ENCODE measurements at places on chromosomes 2 and 18.

- DNase-seq, result no peak
These were observed 2.1 kb downstream of the TMEM247 start for GRCh38 chr2:46481198-46482193.

DNA sequence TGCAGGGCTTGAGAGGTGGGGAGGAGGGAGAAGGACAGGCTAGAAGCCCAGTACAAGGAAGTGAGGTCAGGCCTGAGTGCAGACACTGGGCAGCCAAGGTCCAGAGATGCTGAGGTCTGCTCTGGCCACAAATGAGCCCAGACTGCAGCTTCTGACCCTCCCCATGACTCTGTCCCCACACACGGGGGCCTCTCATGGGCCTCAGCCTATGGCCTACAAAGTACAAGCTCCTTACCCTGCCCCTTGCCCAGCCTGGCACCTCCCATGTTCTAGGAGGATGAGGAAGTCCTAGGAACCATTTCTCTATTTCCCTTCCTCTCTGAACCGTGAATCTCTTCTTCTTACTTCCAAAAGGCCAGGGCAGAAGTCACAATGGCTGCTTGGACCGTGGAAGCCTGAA, 193.8 kb downstream of the ANKRD30B start:
- no peak for DNase-seq

GRCh38 chr2:149467436-149467835, 120.1 kb downstream of the MMADHC start:
- DNase-seq, result no peak

DNA sequence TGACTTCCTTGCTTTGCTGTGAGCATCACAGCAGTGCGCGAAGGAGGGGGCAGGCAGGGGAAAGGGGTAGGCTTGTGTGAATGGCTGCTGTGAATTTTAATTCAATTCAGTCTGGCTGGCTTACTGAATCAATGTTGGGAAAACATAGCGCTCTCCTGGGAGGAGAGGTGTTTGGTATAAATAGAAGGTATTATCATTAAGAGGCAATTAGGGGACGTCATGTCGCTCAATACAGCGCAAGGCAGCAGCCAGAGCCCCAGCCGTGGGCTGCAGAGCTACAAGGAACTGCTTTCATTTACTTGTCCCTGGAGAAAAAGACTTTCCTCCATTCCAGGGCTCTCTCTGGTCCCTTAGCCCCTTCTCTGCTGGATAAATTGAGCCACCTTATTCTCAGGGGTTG, 181.4 kb upstream of the MSH6 start:
- no peak for DNase-seq

- no peak for DNase-seq
These were observed 311.8 kb downstream of the FBXO15 start for GRCh38 chr18:73835656-73836364.

GRCh38 chr18:48992133-48992532, 41.4 kb upstream of the SMAD7 start:
- DNase-seq, result no peak

- peak; percentile 69 for DNase-seq
These were observed 135.3 kb downstream of the INSIG2 start for GRCh38 chr2:118223511-118223991.

DNA sequence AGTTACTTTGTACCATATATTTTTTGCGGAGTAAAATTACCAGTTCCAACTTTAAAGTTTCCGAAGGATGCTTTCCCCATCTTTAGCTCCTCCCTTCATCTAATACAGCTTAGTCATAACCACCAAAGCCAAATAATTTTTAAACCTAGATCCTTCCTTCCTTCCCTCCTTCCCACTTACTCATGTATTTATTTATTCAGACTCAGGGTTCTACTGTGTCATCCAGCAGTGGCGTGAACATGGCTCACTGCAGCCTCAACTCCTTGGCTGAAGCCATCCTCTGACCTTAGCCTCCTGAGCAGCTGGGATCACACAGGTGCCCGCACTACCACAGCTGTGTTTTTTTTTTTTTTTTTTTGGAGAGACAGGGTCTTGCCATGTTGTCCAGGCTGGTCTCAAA, 4.4 kb downstream of the LPIN2 start:
- DNase-seq, result no peak

DNA sequence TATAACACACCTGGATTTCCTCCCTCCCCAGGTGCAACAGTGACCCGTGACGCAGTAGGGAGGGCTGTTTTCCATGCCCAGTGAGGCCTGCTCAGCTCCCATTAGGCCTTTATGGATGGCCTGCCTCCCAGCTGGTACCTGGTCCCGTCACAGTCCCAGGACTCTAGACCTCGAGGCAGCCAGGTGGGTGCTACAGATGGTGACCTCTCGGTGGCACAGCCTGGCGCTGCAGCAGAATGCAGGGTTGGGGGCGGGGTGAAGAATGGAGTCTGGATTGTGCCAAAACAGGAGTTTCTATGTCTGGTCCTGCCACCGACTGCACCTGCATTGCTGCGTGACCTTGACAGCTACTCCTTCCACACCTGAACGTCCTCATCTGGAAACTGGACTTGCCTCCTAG, 18.0 kb upstream of the YWHAQ start:
- no peak for DNase-seq

DNA sequence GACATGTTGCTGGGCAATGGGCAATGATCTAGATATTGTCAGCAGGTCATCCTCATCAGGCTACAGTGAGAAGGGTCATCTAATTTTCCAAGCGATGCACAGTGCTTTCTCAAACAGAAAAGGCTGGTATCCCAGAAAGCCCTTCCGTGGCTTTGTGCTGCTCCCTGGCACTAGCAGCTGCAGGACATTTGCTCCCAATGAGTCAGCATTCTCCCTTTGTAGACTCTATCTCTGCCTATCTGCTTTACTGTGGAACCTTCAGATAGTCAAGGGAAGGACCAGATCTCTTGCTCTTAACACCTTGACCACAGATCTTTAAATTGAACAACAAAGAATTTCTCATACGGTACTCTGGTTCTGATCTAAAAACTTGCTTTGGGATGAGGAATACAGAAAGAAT, 101.4 kb downstream of the CDH2 start:
- no peak for DNase-seq

- DNase-seq, result no peak
These were observed 2.5 kb downstream of the TGFA start for GRCh38 chr2:70551167-70551566.

DNA sequence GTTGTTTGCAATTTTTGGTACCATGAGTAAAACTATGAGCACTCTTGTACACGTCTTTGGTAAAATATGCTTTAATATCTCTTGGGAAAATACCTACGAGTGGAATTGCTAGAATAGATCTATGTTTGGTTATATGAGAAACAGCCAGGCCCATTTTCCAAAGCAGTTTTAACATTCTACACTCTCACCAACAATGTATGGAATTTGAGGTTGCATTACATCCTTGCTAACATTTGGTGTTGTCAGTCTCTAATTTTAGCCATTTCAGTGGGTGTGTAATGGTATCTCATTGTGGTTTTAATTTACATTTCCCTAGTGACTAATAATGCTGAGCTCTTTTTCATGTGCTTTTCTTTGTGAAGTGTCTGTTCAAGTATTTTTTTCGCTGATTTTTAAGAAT, 118.9 kb upstream of the TCF4 start:
- DNase-seq, result no peak

DNA sequence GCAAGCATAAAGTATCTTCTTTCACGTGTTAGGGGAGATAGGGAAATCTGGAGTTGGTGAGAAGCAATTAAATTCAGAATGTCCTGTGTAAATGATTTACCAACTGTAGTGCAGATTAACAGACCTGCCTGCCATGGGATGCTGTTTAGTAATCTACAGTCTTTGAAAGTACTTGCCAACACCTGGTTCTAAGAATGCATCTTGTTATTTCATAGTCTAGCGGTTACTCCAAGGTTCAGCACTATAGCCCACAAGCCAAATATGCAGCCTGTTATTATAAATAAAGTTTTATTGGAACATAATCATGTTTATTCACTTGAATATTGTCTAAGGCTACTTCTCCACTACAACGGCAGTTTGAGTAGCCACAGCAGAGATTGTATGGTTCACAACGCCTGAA, 100.8 kb downstream of the OSBPL6 start:
- no peak for DNase-seq

DNA sequence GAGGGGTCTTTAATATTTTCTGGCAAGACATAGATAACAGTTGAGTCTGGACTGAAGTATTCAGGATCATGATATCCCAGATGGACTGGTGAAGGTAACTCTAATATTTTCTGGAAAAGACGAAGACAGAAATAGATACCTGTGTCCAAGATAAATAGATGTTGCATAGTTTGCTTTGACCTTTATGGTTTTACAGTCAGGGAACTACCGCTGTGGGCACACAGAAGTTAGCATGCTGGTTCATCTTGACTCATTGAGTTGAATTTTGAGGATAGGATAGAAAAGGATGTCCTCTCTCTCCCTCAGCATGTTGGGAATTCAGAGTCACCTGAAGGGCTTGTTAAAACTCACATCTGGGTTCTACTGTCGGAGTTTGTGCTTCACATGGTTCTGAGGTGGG, 20.8 kb downstream of the KCNE4 start:
- DNase-seq, result no peak

- DNase-seq, result no peak
These were observed 21.1 kb downstream of the CPS1 start for GRCh38 chr2:210577263-210578071.

GRCh38 chr2:32852856-32853255, 93.9 kb upstream of the LTBP1 start:
- no peak for DNase-seq

DNA sequence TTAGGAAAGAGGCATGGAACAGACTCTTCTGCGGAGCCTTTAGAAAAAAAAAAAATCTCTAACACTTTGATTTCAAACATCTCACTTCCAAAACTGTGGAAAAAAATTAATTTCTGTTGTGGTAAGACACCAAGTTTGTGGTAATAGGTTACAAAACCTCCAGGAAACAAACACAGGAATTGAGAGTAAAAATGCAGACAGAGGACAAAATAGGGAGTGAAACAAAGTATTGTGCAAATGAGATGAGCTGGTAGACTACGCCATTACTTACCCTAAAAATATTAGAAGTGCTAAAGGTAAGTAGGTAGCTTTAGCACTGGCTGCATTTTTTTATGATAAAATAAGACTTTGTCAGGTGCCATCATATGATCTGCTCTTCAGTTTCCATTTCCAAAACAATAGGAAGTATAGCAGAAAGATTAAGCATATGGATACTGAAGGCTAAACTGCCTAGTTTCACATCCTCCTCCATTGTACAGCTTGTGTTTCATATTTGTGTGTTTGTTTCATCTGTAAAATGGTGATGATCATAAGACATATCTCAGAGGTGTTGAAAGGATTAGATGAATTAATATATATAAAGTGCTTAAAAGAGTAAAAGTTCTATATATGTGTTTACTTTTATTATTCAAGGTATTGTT, 309.2 kb downstream of the NR4A2 start:
- no peak for DNase-seq

DNA sequence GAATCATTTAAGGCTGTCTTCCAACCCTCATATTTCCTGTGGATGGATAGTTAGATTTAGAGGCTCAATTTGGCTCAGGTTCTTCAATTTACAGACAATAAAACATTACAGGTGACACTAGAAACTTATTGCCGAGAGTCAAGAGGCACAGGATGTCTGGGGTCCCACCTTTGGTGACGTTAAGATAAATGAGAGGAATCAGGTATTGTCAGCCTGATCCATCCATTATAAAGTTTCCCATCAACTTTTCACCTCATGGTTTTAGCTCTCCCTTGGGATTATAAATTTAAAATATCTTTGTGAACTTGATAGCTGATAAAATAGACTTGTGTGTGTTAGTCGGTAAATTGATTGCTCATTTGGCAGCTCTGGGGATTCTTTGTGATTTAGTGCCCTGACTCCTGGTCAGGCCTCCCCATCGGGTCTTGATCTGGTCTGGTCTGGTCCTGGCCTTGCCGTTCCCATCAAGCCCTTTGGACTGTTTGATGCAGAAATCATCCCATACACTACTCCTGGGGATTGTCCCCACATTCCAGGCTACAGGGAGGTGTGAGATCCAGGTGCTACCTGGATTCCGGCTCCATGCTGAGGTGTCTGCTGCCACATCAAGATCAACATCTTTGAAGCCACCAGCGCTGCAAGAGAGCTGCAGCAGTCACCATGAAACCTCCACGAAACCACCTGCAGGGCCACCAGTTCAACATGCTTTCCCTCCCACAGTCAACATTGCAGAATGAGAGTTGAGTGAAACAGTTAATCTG, 130.9 kb downstream of the SH3BP4 start:
- no peak for DNase-seq

DNA sequence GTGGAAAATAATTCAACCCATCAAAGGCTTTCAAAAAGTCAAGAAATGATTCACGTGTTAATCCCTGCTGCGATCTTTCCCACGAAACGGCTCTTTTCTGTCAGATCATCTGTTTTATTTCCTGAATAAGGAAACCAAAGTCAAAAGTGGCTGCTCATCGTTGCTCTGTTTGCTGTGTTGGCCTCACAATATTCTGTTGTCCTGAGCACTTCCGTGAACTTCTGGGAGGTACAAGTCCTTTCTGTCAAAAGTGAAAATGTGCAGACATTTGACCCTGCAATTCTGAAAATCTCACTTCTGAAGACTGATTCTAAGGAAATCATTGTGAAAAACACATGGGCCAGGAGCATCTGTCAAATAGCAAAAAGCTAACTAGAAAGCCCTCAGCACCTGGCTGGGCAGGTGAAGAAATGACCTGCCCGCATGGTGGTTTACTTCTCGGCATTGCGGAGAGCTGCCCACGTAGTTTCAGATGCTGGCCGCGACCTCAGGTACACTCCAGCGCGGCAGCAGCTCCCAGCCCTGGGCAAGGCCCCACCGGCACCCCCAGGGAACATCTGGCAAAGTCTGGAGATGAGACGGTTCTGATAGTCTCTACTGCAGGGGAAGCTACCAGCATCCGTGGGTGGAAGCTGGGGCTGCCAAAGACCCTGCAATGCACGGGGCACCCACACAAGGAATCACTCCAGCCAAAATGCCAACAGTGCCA, 31.9 kb upstream of the GPC1 start:
- DNase-seq, result peak; percentile 15

GRCh38 chr2:85953476-85953875, 64.7 kb upstream of the ST3GAL5 start:
- no peak for DNase-seq

DNA sequence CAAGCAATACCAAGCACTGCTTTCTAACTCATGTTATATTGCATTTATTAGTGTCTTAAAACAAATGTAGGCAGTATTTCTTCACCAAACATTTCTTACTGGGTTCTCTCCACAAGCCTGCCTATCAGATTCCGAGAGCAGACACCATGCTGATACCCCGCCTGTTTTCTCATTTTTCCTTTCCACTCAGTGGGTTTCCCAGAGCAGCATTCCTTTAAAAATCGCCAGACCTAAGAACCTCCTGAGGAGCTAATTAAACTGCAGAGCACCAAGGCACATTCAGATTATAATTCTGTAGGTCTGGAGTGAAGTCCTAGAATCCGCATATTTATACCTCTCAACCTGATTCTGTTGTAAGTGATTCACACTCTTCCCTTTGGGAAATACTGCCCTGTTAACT, 405.6 kb downstream of the TNS1 start:
- DNase-seq, result no peak

Measured in right forelimb (tissue), 1 donor.